ENCODE measurements at places on chromosomes 16 and 17. TPM values are rescaled to one million over a fixed set of nuclear protein-coding genes. Genes with fewer than 3 reads are reported as not detected.

Gene HOXB9
- 34.4 TPM for total RNA-seq

Gene CYGB
- total RNA-seq = 10.1 TPM

Gene CCL1
- total RNA-seq = not detected

Gene ITGAX
- not detected for total RNA-seq

Gene HOXB6
- 56.4 TPM for total RNA-seq

Gene FOXC2
- 10.4 TPM for total RNA-seq

GRCh38 chr16:89176147-89176690 is 4.7 kb downstream of the CDH15 start:
- peaks cover 7% of the 10 kb centered on the region for H3K27me3 ChIP-seq
- no peak overlapping the region for H3K4me3 ChIP-seq
- no peak for DNase-seq
- H3K27ac ChIP-seq = no peak overlapping the region

DNA sequence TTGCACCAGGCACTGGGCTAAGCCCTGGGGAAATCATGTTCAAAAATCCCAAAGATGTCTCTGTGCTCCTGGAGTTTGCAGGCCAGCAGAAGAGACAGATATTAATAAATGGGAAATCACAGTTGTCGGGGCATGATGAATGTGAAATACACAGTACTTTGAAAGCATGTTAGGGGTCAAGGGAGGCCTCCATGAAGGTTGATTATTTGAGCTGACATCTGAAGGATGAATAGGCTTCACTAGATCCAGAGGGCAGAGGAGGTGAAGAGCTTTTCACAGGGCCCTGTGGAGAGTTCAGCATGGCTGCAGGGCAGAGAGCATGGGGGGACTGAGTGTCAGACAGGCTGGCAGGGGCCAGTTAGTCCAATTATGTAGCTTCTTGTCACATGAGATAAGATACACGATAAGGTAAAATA is 2.6 kb downstream of the ANKRD40CL start:
- peaks cover 20% of the 10 kb centered on the region for H3K4me1 ChIP-seq
- no peaks in the 10 kb centered on the region for H3K36me3 ChIP-seq
- no peak for DNase-seq
- H3K27me3 ChIP-seq = no peaks in the 10 kb centered on the region
- no peak overlapping the region for H3K4me3 ChIP-seq
- H3K27ac ChIP-seq = peak overlapping the region; percentile 48

GRCh38 chr16:73739049-73739769 is 557.4 kb upstream of the PSMD7 start:
- H3K27me3 ChIP-seq = peaks cover 47% of the 10 kb centered on the region
- no peak overlapping the region for H3K4me3 ChIP-seq
- no peak overlapping the region for H3K27ac ChIP-seq
- DNase-seq = no peak
- no peaks in the 10 kb centered on the region for H3K36me3 ChIP-seq

- H3K36me3 ChIP-seq = no peaks in the 10 kb centered on the region
- H3K4me1 ChIP-seq = peaks cover 44% of the 10 kb centered on the region
- DNase-seq = no peak
- H3K4me3 ChIP-seq = peak overlapping the region; percentile 80
These were observed 834 bp downstream of the CDH8 start for GRCh38 chr16:62035115-62036092.

- no peak overlapping the region for H3K4me3 ChIP-seq
- peaks cover 4% of the 10 kb centered on the region for H3K4me1 ChIP-seq
- no peak overlapping the region for H3K27ac ChIP-seq
- no peaks in the 10 kb centered on the region for H3K27me3 ChIP-seq
- H3K36me3 ChIP-seq = no peaks in the 10 kb centered on the region
- no peak for DNase-seq
These were observed 143.2 kb upstream of the ASIC2 start for GRCh38 chr17:33436321-33436720.

- H3K27me3 ChIP-seq = no peaks in the 10 kb centered on the region
- no peak overlapping the region for H3K27ac ChIP-seq
- no peak for DNase-seq
- H3K4me1 ChIP-seq = peaks cover 9% of the 10 kb centered on the region
- no peak overlapping the region for H3K4me3 ChIP-seq
These were observed 13.8 kb downstream of the RIPOR1 start for GRCh38 chr16:67542464-67542863.

DNA sequence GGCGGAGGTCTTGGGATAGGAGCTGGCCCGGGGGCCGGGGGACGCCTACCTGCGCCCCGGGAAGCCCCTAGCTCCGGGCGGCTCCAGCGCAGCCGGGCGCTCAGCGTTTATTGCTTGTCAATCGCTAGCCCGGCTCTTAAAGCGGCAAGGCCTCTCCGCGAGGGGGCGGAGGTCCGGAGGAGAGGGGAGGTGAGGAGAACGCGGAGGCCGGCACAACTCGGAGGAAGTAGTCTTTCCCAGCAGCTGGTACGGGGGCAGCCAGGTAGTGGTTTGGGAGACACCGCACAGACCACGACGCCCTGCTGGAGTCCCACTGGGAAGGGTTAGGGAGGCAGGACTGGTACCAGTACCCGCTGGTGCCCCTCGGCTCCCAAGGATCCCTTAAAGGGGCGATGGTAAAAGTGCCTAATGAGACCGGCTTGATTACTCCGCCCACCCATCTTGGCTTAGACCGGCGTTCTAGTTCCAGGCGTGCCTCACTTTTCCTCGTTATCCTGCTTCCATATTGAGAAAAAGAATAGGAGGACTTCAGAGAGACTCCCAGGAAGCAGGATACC is at the start of gene MPP2:
MPP2 (minus strand) TSS at position 112 of the 557 bp plus-strand sequence. CDS start 3,076 bp downstream, outside the sequence.
- peaks cover 45% of the 10 kb centered on the region for H3K27me3 ChIP-seq
- H3K4me3 ChIP-seq = peak within 1 kb of the TSS; percentile 71
- DNase-seq = peak; percentile 80
- H3K27ac ChIP-seq = peak within 1 kb of the TSS; percentile 50
- peaks cover 13% of the 10 kb centered on the region for H3K4me1 ChIP-seq
- no peaks in the 10 kb centered on the region for H3K36me3 ChIP-seq

- H3K27me3 ChIP-seq = peaks cover 32% of the 10 kb centered on the region
- no peaks in the 10 kb centered on the region for H3K36me3 ChIP-seq
- no peak overlapping the region for H3K4me3 ChIP-seq
- peaks cover 13% of the 10 kb centered on the region for H3K4me1 ChIP-seq
- no peak for DNase-seq
These were observed 12.5 kb upstream of the TMEM132E start for GRCh38 chr17:34566873-34567272.

GRCh38 chr16:56977823-56978430 is 11.4 kb upstream of the NLRC5 start:
- peaks cover 16% of the 10 kb centered on the region for H3K27me3 ChIP-seq
- no peak overlapping the region for H3K27ac ChIP-seq
- no peaks in the 10 kb centered on the region for H3K36me3 ChIP-seq
- no peak for DNase-seq
- no peak overlapping the region for H3K4me3 ChIP-seq

- peaks cover 11% of the 10 kb centered on the region for H3K4me1 ChIP-seq
- peaks cover 22% of the 10 kb centered on the region for H3K27me3 ChIP-seq
- H3K27ac ChIP-seq = no peak overlapping the region
- no peak overlapping the region for H3K4me3 ChIP-seq
- H3K36me3 ChIP-seq = peaks cover 2% of the 10 kb centered on the region
- DNase-seq = no peak
These were observed 5.2 kb upstream of the PIPOX start for GRCh38 chr17:29037739-29038084.

DNA sequence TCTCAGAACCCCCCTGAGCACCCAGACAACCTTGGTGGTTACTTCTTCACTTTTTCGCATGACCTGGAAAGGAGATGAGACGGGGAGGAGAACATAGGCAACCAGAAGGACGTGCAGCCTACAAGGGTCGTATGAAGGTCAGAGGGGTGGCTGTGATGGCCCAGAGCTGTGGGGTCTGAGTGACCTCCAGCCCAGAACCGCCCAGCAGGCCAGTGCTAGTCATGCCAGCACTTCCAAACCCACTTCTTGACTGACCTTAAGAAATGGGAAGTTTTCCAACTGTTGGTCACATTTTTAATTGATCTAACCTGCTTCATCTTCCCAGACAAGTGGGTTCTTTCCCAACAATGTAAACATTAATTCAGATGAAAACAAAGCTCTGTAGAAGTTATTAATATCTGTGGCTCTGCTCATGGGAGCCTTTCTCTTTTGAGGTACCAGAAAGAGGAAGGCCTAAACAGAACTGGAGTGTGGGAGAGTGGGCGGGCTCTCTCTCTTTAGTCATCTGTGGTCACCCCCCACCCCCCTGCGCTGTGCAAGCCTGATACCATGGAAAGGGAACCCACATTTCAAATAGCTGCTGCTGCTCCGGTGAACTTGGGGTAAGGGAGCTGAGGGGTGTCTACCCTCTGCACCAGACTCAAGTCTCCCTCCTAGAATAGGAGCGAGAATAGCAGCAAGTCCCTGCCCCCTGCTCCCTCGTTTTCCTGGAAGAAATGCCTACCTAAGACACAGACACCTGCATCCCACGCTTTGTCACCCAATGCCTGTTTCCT is 101.6 kb downstream of the RAB11FIP4 start:
- H3K27ac ChIP-seq = no peak overlapping the region
- H3K4me3 ChIP-seq = no peak overlapping the region
- H3K36me3 ChIP-seq = no peaks in the 10 kb centered on the region
- H3K4me1 ChIP-seq = peaks cover 22% of the 10 kb centered on the region

GRCh38 chr17:4859816-4860625 is 26.9 kb downstream of the MINK1 start:
- no peak overlapping the region for H3K4me3 ChIP-seq
- no peak for DNase-seq
- peaks cover 3% of the 10 kb centered on the region for H3K36me3 ChIP-seq
- H3K4me1 ChIP-seq = peaks cover 28% of the 10 kb centered on the region

DNA sequence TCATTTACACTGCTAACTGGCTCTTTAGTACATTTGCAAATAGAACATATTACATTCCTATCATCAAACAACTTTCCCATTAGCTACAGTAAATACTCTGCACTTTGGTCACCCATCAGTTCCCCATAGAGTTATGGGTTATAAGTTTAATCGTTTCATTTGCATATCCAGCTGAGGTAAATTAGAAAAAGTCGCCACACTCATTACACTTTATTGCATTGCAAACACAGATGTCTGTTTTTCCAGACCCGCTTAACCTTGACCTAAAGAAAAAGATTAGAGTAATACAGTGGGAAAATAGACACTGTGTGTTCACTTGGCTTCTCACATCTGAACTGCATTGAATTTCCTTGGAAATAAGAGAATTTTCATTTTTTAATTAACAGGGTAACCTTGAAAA is 213.1 kb upstream of the PSMD7 start:
- H3K36me3 ChIP-seq = no peaks in the 10 kb centered on the region
- H3K27ac ChIP-seq = no peak overlapping the region
- peaks cover 7% of the 10 kb centered on the region for H3K27me3 ChIP-seq
- no peaks in the 10 kb centered on the region for H3K4me1 ChIP-seq
- no peak overlapping the region for H3K4me3 ChIP-seq

GRCh38 chr17:2170023-2170422 is 115.1 kb downstream of the HIC1 start:
- H3K27me3 ChIP-seq = no peaks in the 10 kb centered on the region
- H3K4me1 ChIP-seq = peaks cover 56% of the 10 kb centered on the region
- no peak overlapping the region for H3K4me3 ChIP-seq
- H3K36me3 ChIP-seq = peaks cover 15% of the 10 kb centered on the region

- DNase-seq = no peak
- peaks cover 41% of the 10 kb centered on the region for H3K4me1 ChIP-seq
- no peak overlapping the region for H3K27ac ChIP-seq
- H3K27me3 ChIP-seq = peaks cover 2% of the 10 kb centered on the region
These were observed 52.1 kb upstream of the SMIM36 start for GRCh38 chr17:55563363-55563762.

DNA sequence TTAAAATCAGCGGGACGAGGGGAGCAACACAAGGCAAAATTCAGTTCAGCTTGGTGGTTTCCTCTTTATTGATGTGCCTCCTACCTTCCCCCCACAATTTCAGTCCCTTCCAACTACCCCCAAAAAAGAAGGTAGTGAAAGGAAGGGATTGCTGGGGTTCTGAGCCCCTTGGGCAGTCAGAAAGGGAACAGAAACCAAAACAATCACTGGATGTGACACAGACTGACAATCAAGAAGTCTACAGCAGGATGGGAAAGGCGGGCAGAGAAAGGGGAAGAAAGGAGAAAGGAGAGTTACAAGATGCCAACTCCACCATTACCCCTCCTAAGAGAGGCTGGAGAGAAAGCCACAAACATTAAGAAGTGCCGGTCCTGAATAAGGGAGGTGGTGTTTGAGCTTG is 1.1 kb upstream of the PHF23 start:
- peaks cover 41% of the 10 kb centered on the region for H3K4me1 ChIP-seq
- H3K27me3 ChIP-seq = no peaks in the 10 kb centered on the region
- no peak for DNase-seq
- peak overlapping the region; percentile 95 for H3K4me3 ChIP-seq
- H3K27ac ChIP-seq = peak overlapping the region; percentile 99
- H3K36me3 ChIP-seq = peaks cover 18% of the 10 kb centered on the region

DNA sequence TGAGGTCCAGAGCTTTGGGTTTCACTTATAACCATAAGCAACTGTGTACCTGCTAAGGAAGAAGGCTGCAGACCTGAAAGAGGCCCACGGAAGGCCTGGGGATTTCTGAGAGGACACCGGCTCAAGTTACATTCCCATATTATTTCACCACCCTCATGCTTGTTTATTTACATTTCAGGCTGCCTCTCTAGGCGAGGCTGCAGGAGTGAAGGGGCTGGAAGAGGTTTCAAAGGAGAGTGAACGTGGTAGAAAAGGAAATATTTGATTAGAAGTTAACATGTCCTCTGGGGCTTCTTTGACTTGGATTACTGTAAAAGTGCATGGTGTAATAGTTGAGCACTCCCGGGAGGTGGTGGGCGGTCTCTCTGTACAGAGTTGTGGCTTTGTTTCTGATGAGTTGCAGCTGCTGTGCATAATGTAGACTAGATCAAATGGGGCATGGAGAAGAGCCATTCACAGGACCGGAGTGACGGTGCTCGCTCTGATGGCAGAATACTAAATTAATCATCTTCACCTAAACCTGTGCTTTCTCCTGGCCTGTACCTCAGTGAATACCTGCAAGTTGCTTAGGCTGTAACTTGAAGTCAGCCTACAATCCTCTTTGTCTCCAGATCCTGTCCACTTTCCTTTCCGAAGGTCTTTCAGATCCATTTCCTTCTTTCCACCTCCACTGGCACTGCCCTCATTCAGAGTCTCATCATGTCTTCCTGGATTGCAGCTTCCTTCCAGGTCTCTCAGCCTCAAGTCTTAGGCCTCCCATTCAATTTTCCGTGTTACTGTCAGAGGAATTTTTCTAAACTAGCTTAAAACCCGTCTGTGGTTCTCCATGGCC is 1.9 kb upstream of the CPD start:
- no peaks in the 10 kb centered on the region for H3K36me3 ChIP-seq
- H3K4me3 ChIP-seq = peak overlapping the region; percentile 3
- peaks cover 3% of the 10 kb centered on the region for H3K27me3 ChIP-seq
- H3K27ac ChIP-seq = peak overlapping the region; percentile 53
- no peak for DNase-seq

DNA sequence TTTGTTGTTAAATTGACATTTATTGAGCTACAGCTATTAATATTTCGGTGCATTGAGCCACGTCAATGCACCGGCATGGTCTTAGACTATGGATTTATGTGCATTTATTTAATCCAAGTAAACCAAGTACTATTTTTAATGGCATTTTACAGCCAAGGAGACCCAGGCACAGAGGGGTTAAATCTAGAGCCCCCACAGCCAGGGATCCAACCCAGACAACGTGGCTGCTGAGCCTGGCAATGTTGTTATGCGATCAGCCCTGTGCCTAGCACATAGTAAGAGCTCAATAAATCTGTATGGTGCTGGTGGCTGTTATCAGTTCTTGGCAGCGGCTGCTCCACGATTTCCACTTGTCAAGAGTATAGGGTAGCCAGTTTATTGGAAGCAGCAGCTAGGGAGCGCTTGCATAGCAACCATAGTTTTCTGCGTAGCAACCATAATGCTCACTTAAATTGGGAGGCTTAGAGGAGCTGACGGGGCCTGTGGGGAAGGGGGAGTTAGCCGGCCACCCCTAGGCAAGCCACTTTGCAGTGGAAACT is 541 bp upstream of the RBBP6 start:
- peaks cover 23% of the 10 kb centered on the region for H3K4me1 ChIP-seq
- DNase-seq = no peak
- peaks cover 2% of the 10 kb centered on the region for H3K36me3 ChIP-seq
- H3K27me3 ChIP-seq = no peaks in the 10 kb centered on the region

All from mesothelial cell of epicardium (in vitro differentiated cells).